ENCODE measurements at places on chromosomes 7 and 10.

DNA sequence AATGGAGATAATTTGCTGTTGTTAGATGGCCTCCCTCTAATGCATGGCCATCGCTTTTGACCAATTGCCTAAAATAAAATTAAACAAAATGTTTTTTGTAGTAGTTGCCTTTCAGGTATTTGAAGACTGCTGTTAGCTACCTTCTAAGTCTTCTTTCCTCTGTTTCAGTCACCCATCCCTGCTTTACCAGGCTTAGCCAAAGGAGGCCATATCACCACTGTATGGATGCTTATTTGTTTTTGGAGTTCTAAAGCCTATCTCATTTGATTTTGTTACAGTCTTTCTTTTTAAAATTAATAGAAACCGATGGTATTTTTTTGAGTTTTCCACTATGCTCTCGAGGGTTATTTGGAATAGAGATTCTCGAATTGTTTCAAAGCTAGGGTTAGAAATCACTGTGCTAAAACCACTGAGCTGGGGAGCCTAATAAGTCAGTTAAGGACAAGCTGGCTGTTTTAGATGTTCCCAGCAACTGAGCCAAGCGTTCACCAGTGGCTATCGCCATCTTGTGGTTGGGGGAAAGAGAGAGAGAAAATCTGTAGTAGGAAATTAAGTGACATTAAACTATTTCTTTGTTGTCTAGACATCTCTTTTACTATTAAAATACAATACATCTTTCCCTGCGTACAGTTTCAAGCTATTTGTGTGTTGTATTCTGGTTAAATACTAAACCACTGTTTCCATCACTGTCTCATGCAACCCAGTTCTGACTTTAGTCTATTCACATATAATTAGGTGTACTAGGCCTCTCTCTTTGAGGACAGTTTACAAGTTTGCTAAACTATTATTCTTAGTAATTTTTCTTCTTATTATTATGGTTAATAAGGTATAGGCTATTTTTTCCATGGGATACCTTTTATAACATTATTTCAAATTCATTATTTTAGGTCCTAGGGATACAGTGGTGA, 52.2 kb downstream of the GPR158 start:
- DNase-seq, result peak; percentile 51

- DNase-seq, result no peak
These were observed 159.2 kb upstream of the PITRM1 start for GRCh38 chr10:3331690-3332230.

- DNase-seq, result no peak
These were observed 587.2 kb upstream of the MKI67 start for GRCh38 chr10:128713471-128713870.

DNA sequence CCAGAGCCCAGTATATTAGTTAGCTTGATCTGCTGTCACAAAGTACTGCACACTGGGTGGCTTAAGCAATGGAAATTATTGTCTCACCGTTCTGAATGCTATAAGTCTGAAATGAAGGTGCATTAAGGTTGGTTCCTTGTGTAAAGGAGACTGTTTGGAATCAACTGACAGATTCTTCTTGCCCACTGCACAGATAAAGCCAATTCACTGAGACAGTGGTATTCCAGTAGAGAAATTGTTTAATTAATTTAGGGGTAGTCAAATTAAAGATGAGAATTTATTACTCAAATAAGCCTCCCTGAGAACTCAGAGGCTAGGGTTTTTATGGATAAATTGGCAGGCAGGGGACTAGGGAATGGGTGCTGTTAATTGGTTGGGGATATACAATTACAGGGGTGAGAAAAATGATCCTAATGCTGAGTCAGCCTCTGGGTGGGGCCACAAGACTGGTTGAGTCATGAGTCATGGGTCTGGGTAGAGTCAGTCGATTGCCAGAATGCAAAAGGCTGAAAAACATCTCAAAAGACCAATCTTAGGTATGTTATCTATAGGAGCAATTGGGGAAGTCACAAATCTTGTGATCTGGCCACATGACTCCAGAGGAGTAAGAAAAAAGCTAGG, 23.5 kb upstream of the SAMD9L start:
- no peak for DNase-seq

GRCh38 chr7:117808910-117809705, 64.1 kb downstream of the CTTNBP2 start:
- DNase-seq, result peak; percentile 43

- peak; percentile 93 for DNase-seq
These were observed 271.0 kb downstream of the MAD1L1 start for GRCh38 chr7:1961701-1962276.

DNA sequence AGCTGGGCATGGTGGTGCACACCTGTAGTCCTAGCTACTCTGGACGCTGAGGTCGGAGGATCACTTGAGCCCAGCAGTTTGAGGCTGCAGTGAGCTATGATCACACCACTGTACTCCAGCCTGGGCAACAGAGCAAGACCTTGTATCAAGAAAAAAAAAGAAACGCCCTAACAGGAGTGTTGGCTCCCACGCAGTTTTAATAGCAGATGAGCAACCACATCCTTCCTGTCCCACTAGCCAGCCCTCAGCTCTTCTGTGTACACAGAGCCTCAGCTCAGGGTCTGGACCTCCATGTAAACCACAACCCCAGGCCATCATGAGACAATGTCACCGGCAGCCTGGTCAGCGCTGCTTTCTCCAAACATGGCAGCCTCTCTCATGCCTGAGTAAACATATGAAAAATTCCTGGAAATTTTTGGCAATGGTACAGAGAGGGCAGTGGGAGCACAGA, 108.2 kb downstream of the PIP4K2A start:
- peak; percentile 80 for DNase-seq

GRCh38 chr10:126336801-126337200, 51.5 kb downstream of the ADAM12 start:
- DNase-seq, result peak; percentile 18

- no peak for DNase-seq
These were observed 345.0 kb upstream of the KLF6 start for GRCh38 chr10:4129866-4130477.

GRCh38 chr10:99573790-99574189, 41.0 kb downstream of the NKX2-3 start:
- no peak for DNase-seq

GRCh38 chr10:11448190-11448544, 163.3 kb downstream of the USP6NL start:
- no peak for DNase-seq

DNA sequence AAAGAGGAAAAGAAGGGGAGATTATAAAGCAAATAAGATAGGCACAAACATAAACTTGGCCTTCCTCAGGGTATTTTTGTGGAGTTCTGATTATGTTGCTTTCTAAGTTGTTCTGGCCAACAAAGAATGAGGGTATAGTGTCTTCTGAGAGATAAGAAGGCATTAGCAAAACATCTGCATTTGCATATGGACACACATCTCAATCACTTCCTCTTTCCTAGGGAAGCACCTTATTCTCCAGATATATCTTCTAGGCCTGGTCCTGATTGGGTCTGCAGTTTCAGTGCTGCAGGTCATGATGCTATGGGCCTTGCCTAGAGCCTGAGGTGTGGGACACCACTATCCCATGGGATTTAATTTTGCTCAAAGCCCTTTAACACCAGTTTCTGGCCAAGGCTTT, 308.8 kb upstream of the PHYHIPL start:
- DNase-seq, result no peak

DNA sequence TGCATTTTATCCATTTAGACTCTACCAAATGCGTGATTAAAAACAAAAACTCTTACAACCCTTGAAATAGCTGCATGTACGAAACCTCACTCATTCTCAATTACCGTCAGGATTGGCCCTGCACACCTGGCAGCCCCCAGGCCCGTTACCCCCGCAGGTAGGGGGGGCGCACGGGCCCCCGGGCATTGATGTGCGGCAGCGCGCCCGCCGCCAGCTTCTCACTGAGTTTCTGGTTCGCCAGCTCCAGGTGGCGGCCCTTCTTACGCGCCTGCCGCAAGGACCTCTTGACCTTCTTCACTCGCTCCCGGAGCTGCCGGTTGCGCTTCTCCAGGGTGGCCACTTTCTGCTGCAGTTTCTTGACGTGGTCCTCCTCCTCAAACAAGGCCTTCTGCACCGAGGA, 103.2 kb downstream of the CCDC3 start:
- DNase-seq, result no peak

- peak; percentile 30 for DNase-seq
These were observed 136.0 kb downstream of the KIF20B start for GRCh38 chr10:89837165-89838043.

DNA sequence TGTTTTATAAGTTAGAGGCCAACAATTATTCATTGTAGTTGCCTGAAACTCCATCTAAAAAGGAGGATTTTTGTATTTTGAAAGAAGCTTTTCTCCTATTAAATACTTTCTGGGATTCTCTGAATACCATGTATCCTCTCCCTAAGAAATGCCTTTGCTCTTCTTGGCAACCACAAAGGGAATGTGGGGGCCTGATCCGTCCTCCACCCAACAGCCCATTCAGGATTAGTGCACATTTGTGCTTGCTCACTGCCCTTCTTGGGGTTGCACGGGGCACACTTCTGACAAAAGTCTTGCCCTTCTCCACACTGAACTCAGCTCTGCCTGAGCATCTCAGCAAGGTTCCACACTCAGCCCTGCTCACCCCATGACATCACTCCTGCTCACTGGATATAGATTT, 194.2 kb downstream of the SLC25A13 start:
- no peak for DNase-seq

GRCh38 chr7:6701860-6702259, 4.9 kb downstream of the ZNF12 start:
- no peak for DNase-seq

DNA sequence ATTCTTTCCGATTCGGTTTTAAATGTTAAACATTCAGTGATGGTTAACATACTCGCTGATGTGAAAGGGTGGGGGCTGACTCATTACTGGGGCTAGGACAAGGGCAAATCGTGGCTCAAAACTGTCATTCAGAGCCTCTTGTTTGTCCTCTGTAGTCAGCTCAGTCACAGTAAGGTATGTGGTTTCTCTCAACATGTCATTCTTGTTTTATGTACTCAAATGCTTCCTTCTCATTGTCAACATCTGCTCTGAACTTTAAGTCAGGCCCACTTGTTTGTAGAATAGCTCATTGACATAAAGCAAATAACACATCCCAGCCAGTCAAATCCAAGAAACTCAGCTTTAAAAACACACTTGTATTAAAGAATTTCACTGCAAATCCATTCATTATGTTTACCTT, 7.3 kb downstream of the SLC16A9 start:
- no peak for DNase-seq

- DNase-seq, result no peak
These were observed 3.3 kb upstream of the UNCX start for GRCh38 chr7:1229202-1229947.

GRCh38 chr10:91511549-91512330, 101.6 kb downstream of the HECTD2 start:
- DNase-seq, result peak; percentile 94

DNA sequence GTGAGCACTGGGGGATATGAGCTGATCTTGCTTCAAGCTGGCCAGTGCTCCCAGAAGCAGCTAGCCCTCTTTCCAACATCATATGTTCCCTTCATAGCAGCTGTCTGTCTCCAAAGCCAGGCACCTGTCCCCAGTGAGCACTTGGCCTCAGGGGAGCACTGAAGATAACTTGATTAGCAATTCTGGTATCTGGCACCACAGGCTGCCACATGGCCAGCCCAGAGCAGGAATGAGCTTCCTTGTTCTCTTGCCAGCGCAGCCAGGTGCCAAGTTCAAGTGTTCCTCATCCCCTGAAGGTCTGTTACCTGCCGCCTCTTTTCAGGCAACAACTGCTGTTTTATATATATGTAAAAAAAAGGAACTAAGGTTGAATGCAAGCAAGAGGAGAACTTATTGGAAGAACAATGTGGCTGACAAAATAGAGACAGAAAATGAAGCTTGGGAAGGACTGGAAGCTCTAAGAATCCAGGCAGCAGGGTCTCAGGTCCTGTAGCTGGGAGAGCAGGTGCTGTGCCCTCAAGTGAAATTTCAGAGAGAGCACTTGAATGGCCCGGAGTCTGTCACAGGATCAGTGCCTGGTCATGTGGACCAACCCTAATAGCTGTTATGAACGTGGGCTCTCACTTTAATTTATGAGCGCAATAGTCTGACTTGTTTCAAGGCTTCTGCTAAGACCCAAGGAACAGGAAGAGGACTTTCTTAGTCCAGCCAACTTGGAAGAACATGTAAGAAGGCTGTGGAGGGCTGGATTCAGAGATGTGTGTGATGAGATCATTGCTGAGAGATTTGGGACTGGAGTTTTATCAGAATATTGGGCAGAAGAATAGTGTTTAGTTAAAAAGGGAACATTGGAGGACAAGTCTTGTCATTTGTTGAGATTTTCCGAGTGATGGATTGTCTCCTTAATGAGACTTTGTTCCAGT, 267.2 kb downstream of the GLRX3 start:
- no peak for DNase-seq

- DNase-seq, result peak; percentile 62
These were observed 339.8 kb upstream of the LRRTM3 start for GRCh38 chr10:66586073-66586472.
